ENCODE measurements at places on chromosomes 1 and 21.

DNA sequence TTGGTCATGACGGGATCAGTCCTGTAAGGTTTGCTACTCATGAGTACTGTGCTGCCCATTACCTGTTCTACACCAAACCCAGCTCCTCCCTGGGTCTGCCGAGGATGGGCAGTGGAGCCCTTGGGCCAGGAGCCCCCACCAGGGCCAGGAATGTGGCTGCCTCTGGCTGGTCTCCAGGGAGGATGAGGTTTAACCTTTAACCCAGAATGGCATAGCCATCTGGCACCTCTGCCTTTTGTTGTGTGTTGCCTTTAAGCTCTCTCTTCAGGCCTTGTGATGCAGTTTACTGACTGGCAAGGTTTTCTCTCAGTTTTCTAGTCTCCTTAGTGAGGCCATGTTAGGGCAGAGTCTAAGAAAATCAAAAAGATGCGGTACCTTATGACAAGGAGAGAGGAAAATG lies 38.6 kb downstream of the SIPA1L2 start:
- DNase-seq: no peak

DNA sequence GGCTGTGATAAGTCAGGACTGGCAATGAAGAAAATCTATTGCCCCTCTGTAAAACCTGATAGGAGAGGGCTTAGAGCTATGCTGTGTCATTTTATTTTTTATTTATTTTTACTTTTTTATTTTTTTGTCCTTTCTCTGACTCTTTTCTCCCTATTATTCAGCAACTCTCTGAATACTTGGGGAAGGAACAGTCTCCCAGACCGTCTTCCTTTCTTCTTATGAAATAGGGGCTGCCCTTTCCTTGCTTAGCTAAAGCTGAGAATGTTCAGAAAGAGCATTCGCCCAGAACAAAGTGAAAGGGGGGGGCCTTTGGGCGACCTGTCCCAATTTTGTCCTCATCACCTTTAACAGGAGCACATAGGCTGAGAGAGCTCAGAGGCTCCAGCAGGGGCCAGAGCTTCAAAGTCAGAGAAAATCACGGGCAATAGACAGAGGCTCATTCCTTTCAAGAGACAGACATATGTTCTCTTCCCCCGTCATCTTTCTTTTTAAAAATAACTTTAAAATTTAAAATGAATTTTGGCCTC lies 80.9 kb downstream of the RNF220 start:
- no peak for DNase-seq

DNA sequence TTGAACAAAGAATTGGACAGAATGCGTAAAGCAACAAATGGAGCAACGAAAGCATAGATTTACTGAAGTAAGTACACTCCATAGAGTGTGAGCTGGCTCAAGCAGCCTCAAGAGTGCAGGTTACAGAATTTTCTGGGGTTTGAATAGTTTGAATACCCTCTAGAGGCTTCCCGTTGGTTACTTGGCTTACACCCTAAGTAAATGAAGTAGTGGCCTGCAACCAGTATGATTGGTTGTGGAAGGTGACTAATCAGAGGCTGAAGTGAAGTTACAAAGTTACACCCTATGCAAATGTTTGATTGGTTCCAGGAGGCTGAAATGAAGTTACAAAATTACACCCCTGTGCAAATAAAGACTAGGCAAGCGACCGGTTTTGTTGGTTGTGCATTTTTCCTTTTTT lies 10.9 kb downstream of the TCEANC2 start:
- no peak for DNase-seq

- DNase-seq: no peak
Measured at GRCh38 chr1:9960011-9960410, 16.7 kb downstream of the NMNAT1 start.

DNA sequence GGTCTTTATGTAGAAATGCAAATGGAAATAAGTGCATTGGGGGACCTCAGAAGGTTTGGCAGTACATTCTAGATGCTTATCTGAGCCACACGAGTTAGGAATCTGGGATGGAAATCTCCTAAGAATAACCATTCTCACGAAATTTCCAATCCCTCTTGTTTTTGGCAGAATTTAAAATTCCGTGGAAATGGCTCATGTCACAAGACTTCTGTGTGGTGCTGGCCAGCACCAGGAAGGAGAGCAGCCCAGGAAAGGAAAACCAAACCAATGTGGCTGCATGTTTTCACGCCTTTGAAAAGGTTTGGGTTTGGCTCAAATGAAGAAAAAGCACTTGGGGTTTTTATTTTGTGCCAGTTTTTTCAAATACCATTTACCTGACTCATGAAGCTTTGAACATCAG lies 80.1 kb upstream of the KCNK2 start:
- DNase-seq: peak; percentile 53

DNA sequence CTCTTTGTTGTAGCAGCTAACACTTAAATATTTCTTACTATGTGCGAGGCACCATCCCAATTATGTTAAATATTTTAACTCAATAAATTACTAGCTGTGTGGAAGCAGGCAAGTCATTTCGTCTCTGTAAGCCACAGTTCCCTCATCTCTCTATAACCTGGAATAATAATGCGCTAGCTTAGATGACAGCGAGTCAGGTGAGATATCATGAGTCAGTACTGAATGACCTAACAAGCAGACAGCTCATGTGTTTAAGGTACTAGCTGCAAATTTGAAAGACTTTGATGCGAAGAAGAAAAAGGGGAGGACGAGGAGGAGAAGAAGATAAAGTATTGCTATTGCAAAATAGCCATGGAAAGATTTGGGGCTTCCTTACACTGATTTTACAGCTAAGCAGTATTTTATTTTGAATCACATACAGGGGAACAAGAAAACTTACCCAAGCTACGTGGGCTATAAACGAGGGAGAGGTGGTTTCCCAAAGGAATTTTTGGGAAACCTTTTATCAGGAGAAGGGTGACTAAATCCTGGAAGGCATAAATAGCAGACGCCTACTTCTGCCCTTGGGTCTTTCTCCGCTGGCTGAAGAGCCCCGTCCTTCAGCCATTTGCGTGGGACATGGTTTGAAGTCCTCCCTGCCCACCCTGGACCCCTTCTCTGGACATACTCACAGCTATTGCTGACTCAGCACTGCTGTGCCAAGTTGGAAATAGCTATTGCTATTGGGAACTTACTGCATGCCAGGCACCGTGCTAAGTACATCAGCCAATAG lies 8.9 kb downstream of the CITED4 start:
- DNase-seq: no peak

DNA sequence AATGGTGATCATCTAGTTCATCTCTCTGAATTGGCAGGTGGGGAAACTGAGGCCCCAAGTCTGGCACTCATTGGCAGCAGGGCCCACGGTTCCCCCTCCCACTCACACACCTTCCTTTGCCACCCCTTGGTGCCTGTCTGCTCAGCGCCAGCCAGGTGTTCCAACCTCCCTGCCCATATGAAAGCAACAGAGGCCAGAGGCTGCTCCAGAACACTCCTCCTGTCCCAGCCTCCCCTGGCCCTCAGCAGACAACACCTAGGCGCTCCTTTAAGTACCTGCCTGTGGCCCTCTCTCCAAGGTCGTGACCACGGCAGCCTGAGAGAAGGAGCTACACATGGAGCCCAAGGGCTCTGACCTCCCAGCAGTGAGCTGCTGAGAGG lies 362.3 kb upstream of the VAMP3 start:
- no peak for DNase-seq

DNA sequence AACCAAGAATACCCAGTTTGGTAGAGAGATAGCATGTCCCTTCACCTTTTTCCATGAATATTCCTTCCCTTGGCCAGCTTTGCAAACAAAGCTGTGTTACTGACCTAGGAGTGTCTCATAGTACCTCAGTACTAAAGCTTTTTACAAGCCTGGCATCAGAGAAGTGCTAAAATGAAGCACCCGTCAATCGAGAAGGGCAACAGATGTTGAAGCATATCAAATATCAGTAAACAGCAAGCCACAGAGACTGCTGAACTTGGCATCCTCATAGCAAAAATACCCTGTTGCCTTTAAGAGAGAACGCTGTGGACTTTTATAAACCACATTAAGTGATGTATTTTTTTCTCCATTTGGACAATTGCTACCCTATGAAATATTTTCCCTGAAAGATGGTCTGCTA lies 128.6 kb upstream of the HOOK1 start:
- DNase-seq: peak; percentile 75

GRCh38 chr1:212506666-212507065 lies 73.9 kb downstream of the NENF start:
- no peak for DNase-seq

DNA sequence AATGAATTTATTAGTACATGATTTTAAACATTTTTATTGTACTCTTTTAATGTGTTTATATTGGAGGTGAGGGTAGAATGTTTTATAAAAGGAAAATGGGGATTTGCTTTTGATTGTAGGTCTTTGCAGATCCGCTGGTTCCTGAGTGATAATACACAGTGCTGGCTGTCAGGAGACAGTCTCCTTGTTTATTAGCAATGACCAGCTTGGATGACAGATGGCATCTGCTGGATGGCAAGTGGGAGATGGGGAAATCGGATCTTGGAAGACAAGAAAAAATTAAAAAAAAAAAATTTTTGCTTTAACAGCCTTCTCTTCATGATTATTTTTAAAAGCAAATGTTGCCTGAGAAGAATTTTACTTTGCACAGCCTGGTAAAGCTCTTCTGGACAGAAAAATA lies 4.4 kb upstream of the PHTF1 start:
- DNase-seq: no peak

DNA sequence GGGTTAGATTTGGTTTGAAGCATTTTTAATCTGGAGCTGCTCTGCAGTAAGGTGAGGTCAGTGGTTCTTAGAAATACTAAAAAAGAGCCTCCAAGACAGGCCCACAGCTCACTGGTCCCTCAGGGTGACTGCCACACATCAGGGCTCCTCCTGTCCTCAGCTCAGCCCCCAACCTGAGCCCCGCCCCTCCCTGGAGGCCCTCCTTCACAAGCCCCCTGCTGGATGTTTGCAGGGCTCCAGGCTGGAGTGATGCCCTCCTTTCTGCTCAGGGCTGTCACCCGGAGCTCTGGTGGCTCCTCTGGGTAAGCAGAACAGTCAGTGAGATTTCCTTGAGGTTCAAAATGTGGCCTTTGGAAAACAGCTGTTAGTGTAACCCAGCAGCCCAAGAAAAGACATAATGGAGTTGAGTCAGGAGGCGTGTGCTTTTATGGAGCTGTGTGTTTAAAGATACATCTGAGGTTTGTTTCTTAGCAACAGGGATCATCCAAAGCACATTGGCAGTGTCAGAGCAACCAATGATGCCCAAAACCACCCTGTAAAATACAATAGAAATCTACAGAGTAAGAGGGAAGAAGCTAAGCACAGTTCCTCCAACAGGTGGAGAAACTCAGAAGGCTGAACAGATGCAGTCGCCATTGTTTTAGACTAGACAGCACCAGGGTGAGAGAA lies 21.4 kb downstream of the STUM start:
- no peak for DNase-seq

DNA sequence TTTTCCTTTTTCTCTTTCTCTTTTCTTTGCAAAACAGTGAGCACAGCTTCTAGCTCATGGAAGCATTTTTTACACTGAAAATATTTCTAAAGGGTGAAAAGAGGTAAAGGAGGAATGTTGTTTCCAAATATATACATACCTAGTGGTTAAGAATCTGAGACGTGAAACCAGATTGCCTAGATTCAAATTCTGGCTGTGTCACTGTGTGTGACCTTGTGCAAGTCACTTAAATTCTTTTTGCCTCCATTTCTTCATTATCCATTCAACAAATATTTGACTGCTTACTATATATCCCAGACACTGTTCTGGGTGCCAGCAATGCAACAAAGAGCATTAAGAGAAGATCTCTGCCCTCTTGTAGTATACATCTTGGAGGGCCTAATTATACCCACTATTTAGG lies 53.3 kb downstream of the ZFYVE9 start:
- no peak for DNase-seq

DNA sequence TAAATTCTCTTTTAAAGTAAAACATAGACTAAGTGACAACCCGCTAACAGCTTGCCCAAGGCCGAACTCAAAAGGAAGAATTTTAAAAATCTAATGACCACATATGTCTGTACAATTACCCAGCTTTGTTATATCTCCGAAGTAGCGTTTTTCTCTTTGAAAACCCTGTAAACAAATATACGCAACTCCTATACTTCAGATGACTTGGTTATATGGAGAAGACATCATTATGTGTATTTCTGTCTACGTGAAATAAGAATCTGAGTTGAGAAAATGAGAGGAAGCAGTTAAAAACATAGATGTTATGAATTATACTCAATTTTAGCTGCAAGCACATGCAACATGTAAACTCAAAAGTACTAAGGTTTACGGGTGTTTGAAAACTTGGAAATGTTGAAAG lies 2.0 kb downstream of the PBX1 start:
- DNase-seq: no peak

- no peak for DNase-seq
Measured at GRCh38 chr1:194469282-194469681, 1282.9 kb upstream of the B3GALT2 start.

GRCh38 chr1:12531179-12531499 lies 86.9 kb downstream of the DHRS3 start:
- DNase-seq: no peak

GRCh38 chr1:78676993-78677392 lies 27.4 kb downstream of the IFI44 start:
- no peak for DNase-seq

DNA sequence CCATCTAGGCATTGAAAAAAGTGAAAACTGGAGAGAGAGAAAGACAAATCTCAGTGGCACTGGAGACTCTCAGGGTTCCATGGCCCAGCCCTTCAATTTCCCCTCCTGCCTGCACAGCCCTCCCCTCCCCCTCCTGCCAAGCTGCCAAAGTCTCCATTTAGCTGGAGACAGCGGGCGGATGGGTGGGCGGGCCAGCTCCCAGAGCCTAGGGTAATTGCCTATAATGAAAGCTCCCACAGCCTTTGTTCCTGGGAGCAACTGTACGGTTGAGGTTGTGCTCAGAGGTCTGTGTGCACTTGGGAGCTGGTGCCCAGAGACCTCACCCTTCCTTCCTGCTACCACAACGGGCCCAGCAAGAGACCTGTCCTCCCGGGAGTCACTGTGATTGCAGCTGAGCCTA lies 89.6 kb downstream of the NAV1 start:
- no peak for DNase-seq

DNA sequence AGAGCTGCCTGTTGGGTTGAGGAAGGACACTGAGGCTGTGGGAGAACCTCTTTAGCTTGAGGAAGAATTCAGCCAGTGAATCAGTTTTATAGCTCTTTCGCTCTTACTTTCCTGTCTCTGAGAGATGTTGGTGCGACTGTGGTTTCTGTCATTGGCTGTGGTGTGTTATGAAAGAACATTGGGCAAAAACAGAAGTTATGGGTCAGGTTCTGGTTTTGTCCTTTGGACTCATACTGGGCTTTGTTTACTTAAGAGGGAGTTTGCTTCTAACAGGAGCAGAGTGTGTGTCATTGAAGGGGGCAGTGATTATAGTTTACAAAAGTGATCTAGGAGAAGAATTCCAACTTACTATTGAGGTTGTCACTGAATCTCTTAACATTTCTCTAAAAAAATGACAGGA lies 97.0 kb downstream of the TLR5 start:
- no peak for DNase-seq

GRCh38 chr1:40411294-40411693 lies 37.8 kb downstream of the SMAP2 start:
- no peak for DNase-seq
